ENCODE measurements at places on chromosomes 2 and 18.

DNA sequence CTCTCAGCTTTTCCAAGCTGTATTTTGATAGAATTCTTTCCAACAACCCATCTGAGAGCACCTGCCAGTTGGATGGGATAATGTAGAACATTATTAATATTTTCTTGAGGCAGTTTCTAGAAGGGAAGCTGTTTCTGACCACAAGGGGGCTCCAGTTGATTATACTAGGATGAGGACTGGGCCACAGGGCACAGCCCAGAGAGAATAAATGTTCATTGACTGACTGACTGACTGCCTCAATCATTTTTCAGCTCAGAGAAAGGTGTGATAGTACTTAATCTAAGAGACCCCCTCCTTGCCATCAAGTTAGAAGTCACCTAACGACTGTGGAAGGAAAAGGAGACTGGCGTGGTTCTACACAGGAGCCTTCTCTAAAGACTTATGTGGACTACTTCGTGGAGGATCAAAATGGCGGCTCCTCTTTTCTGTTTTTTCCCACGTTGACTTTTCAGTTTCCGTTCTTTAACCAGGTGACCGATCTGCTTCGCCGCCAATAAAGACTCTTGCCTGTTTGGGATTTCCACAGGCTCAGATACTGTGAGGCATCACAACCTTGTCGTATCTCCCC is 31.9 kb upstream of the CREG2 start:
- DNase-seq, result peak; percentile 19

DNA sequence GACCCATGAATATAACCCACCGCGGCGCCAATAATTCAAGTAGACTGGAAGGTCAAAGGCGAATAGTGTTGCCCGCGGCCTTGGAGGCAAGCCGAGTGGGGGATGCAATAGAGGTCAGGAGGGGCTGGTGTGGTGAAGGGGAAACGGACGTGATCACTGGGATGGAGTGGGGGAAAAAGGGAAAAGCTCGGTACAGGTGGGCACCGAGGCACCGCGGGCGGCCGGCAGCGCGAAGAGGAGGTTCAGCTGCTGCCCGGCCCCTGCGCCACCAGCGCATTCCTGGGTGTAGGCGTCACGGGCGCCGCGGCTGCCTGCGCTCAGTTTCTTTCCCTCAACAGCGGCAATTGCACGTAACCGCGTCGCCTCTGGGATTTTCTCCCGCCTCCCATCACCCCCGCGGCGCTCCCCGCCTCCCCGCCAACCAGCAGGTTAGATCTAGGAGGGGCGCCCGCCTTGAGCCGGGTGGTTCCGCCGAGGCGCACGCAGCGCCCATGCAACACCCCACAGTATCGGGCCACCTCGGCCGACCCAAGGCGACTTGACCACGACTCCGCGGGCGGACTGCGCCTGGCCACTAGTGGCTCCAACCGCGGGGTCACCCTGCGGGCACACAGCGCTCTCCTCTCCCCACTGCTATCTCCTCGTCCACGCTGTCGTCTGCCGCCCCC is 1.5 kb downstream of the RND3 start:
- DNase-seq, result no peak

GRCh38 chr18:26556573-26556972 is 8.2 kb upstream of the KCTD1 start:
- DNase-seq, result no peak

DNA sequence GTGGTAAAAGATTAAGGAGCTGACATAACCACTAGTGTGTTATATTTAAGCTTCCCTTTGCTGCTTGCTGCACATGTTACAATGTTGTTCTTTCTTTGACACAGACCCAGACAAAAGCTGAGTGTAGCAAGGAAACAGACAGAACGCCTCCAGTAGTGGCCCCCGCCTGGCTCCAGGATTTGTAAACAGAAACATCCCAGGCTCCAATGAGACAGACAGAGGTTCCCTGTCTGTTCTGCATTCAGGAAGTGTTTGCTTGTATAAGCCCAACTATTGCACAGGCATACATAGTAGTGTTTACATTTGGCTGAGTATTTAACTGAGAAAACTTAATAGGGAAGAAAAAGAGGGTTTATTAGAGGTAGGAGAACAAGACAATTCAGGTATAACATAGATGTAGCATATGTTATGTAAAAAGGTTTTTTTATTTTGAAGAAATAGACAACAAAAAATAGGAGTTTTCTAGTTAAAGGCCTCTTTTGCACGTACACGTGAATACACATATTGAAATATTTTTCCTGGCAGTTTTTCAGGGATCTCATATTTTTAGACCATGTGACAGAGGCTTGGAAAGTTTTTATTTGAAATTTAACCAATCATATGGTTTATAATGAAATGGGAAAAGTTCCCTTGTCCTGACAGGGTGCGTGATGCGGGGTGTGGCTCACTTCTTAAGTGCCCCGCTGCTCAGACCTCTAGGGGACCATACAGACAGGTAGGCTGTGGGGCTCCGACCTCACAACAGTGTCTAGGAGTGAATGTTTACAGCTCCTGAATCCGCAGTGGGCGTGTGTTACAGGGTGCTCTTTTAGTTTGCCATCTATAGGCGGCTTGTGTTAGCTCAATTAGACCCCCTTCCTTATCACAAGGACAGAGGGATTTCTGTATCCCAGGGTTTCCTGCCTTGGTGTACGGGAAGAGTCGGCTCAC is 118.4 kb downstream of the BMPR2 start:
- DNase-seq, result no peak

DNA sequence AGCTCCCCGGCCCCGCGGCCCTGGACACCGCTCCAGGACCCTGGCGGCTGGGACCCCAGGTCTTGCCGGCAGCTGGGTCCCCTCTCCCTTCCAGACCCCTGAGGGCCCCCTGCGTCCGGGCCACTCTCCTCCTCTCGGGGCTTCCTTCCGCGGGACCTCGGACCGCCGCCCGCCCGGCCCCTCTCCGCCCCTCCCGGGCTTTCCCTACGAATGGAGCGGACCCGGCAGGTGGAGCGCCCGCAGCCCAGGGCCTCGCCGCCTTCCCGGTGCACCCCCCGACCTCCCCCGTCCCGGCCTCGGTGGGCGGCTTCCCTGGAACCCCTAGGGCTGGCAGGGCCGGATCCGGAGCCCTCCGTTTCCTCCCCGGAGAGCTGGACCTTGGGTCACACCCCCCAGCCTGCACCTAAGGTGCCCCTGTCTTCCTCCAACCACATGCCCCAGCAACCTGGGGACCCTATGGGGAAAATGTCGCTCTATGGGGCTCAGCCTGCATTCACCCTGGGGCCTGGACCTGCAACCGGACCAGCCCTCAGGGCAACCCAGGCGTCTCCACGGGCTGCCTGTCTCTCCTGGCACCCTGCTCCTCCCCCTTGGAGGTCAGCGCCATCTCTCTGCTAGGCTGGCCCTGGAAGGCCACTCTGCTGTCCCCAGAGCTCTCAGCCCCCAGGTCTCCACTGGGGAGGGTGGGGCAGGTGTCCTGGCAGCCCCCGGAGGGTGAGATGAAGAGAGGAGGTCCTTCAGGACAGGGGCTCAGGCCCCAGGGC is 730 bp downstream of the B3GNT7 start:
- DNase-seq, result no peak

All from activated CD8-positive, alpha-beta memory T cell treated with anti-CD3 and anti-CD28 coated beads for 1 hour (primary cell).